ENCODE measurements at places on chromosomes 3 and 15.

DNA sequence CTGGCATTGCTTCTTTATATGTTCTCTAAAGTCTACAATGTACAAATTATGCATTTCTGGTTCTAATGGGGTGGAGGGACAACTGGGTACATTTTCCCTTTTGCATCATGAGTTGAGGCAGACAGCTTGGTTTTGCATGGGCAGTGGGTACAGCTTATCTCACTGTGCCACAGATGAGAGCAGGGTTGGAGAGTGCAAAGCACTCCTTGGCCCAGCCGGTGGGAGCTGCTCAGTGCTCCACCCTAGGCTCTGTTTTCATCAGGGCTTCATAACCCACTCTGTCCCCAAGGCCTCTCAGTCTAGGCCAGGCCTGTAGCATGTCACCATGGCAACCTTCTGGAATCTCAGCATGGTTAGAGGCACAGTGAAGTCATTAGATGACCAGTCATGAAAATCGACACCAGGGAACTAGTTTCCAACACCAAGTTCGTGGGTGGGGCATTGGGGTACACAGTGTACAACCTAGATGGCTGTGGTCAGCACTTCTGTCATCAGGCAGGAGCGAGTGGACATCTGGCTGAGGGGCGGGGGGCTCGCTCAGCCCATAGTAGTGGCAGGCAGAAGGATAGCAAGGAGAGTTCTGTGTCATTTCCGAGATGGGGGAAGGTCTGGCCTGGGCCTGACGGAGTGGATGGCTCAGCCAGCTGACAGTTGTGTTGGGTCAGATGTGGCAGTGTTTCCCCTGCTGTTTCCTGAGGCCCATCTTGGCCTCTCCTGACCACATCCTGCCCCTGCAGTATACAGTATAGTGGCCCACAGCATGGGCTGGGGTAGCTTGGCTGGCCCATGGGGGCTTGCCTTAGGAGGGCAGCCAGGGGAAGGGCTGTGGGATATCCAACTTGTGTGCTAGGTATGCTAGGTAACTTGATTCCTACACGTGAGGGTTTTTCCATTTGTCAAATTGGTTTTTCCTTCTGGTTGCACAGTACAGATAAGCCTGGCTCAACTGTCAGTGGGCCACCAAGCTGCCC, 75.7 kb upstream of the PRR23C start:
- no peak for DNase-seq

DNA sequence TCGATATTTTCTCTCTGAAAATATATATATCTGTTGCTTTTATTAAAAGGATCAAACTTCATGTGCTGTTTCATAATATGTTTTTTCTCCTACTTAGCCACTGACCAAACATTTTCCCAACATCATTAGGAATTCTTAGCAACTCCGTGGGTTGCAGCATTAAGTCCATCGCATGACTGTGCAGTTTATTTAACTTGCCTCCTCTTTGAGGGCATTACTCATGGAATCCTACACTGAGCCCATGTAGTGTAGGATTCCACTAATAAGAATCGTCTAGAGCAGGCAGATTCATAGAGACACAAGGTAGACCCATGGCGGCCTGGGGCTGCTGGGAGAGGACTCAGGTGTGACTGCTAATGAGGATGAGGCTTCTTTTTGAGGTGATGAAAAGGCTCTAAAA, 49.3 kb downstream of the CMTM6 start:
- DNase-seq: no peak

DNA sequence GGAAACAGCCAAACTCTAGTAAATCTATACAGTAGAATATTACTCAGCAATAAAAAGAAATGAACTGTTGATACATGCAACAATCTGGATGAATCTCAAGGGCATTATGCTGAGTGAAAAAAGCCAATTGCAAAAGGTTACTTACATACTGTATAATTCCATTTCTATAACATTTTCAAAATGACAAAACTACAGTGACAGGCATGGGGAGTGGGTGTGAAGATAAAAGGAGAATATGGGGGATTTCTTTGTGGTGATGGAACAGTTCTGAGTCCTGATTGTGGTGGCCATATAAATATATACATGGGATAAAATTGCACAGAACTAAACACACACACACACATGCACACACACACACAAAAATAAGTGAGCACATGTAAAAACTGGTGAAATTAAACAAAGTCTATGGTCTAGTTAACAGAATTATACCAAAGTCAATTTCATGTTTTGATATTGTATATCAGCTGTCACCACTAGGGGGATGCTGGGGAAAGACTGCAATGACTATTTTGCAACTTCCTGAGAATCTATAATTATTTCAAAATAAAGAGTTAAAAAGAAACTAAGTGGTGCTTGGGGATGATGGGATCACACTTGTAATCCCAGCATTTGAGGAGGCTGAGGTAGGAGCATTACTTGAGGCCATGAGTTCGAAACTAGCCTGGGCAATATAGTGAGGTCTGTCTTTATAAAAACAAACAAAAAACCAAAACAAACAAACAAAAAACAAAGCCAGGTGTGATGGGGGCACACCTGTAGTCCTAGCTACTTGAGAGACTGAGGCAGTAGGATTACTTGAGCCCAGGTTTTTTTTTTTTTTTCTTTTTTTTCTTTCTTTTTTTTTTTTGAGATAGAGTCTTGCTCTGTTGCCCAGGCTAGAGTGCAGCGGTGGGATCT, 66.0 kb downstream of the SPTSSB start:
- DNase-seq: no peak

DNA sequence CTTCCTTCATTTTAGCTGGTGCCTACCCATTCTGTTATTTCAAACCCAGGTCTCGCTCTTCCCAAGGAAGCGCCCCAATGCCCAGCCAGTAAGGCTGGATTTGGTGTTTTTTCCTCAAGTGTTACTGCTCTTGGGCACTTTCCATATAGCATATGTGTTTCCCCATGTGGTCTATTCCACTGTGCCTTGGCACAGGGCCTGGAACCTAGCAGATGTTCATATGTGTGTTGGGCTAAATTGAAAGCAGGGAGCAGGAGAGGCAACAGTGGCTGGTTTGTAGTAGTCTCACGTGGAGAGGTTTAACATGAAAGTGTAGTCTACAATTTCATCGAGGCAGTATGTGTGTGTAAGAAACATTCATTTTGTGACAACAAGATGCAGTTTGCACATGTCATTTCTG, 48.2 kb upstream of the TEX264 start:
- no peak for DNase-seq

GRCh38 chr3:67401921-67402320, 252.5 kb downstream of the SUCLG2 start:
- DNase-seq: no peak

GRCh38 chr3:43349716-43350115, 63.4 kb downstream of the SNRK start:
- no peak for DNase-seq

- DNase-seq: no peak
These were observed 322.5 kb upstream of the EPHA3 start for GRCh38 chr3:88784925-88785324.

DNA sequence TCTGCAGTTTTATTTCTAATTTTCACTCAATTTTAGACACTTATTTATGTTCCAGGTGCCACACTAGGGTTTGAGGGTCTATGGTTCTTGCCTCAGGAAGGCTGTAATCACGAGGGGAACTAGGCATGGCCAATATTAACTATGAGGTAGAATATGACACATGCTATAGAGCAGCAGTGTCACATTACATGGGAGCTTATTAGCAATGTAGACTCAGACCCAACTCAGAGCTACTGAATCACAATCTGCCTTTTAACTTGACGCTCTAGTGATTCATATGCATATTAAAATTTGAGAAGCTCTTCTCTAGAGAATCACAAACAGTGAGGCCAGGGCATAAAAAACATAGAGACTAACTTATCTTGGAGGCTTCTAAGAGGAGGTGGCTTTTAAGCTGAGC, 32.8 kb upstream of the MRPL3 start:
- no peak for DNase-seq

DNA sequence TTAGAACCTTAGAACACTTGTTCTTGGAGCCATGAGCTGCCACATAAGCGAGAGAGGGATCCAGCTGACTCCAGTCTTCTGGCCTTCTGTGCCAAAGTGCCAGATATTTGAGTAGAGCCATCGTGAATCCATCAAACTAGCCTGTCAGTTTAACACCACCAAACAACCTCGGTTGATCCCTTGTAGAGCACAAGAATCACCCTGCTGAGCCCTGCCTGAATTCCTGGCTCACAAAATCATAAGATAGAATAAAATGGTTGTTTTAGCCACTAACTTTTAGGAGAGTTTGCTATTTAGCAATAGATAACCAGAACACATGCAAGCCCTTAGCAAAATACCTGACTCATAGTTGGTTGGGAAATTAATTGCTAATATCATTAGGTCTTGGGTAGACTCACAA, 407.6 kb upstream of the PROK2 start:
- no peak for DNase-seq

DNA sequence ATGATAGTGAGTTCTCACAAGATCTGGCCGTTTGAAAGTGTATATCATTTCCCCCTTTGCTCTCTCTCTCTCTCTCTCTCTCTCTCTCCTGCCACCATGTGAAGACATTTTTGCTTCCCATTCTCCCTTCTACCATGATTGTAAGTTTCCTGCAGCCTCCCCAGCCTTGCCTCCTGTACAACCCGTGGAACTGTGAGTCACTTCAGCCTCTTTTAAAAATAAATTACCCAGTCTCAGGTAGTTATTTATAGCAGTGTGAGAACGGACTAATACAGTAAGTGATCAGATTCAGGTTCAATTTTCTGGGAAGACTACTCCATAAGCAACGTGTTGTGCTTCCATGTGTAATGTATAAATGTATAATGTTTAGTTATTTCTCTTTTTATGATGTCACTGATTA, 29.2 kb downstream of the CADPS start:
- no peak for DNase-seq

Data from activated T-helper 9 cell treated with anti-CD3 and anti-CD28 coated beads, Interleukin-2, amount 50 U/mL, for 16 hours (primary cell).